ENCODE measurements at places on chromosomes 4 and X. TPM values are rescaled to one million over a fixed set of nuclear protein-coding genes. Genes with fewer than 3 reads are reported as not detected.

- no peak overlapping the region for H3K27ac ChIP-seq
- DNase-seq, result no peak
- H3K27me3 ChIP-seq, result no peaks in the 10 kb centered on the region
- no peaks in the 10 kb centered on the region for H3K36me3 ChIP-seq
- H3K4me1 ChIP-seq, result no peaks in the 10 kb centered on the region
Measured at GRCh38 chrX:47170861-47171692, 22.6 kb upstream of the UBA1 start.

DNA sequence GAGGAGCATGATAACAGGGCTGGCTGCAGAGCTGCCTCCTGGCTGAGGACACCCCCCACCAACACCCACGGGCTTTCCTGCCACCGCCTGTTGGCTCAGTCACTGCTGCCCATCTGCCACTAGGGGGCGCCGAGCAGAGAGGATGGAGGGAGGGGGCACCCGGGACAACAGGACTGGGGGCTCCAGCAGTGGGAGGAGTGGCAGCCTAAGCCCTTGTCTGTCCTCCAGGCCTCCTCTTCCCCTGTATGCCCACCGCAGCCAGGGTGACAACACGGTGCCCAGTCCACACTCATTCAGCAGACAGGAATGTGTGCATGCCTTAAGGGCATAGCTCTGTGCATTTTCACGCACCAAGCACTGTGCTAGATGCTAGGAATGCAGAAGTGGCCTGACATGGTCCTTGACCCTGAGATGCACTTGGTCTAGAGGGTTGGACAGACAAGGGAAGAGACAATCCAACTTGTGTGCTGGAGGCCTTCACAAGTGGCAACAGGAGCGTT, 149.9 kb downstream of the AMMECR1 start:
- no peaks in the 10 kb centered on the region for H3K27me3 ChIP-seq
- H3K4me1 ChIP-seq, result no peaks in the 10 kb centered on the region
- no peaks in the 10 kb centered on the region for H3K36me3 ChIP-seq
- peak; percentile 33 for DNase-seq
- H3K4me3 ChIP-seq, result no peak overlapping the region

Gene POLN
- total RNA-seq, result 4.9 TPM

Gene TCP11X2
- total RNA-seq, result not detected

Gene WWC2
- 24.4 TPM for total RNA-seq

Gene KLF3
- 30.6 TPM for total RNA-seq
